ENCODE measurements at places on chromosomes 3 and 15. TPM values are rescaled to one million over a fixed set of nuclear protein-coding genes. Genes with fewer than 3 reads are reported as not detected.

Gene GABRB3
- 7.3 TPM for total RNA-seq

Gene IGF2BP2
- 19.4 TPM for total RNA-seq

Gene KLHL18
- total RNA-seq, result 7.3 TPM

Gene MYO9A
- 27.8 TPM for total RNA-seq

Gene CHRD
- total RNA-seq, result 50.4 TPM

Gene RLBP1
- total RNA-seq, result not detected

Gene ROPN1B
- total RNA-seq, result 0.52 TPM

Gene HCLS1
- total RNA-seq, result 12.2 TPM

Gene SHC4
- total RNA-seq, result not detected

Gene TRAIP
- total RNA-seq, result 3.6 TPM

Gene LDHAL6B
- total RNA-seq, result not detected

- DNase-seq, result no peak
These were observed 6.1 kb upstream of the OSTN start for GRCh38 chr3:191192941-191193340.

- DNase-seq, result no peak
These were observed 350.8 kb upstream of the C2CD4B start for GRCh38 chr15:62515696-62516395.

DNA sequence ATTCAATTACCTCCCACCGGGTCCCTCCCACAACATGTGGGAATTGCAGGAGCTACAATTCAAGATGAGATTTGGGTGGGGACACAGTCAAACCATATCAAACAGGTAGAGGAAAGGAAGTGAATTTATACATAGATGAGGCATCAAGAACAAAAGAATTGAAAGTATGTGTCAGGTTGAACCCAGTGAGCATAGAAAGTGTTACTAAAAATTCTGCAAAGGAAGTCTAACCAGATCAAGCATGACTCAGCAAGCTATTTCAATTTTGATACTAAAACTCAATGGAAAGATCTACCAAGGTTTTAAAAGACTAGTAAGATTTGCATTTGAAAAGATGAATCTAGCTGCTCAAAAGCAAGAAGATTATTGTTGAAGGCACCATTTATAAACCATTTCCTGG, 323.0 kb downstream of the ROBO2 start:
- DNase-seq, result no peak

- no peak for DNase-seq
These were observed 38.6 kb upstream of the FSTL1 start for GRCh38 chr3:120489421-120489820.

DNA sequence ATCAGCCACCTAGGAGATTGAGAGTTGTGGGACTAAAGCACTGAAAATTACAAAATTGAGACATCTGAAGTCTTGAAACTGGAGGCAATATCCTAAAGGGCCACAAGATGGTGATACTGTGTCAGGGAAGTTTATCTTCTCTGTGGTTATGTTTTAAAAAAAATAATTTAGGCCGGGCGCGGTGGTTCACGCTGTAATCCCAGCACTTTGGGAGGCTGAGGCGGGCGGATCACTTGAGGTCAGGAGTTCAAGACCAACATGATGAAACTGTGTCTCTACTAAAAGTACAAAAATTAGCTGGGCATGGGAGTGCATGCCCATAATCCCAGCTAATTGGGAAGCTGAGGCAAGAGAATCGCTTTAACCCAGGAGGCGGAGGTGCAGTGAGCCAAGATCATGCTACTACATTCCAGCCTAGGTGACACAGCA, 17.9 kb upstream of the NIT2 start:
- DNase-seq, result peak; percentile 53

GRCh38 chr3:122908251-122908650, 113.4 kb downstream of the SLC49A4 start:
- DNase-seq, result no peak

DNA sequence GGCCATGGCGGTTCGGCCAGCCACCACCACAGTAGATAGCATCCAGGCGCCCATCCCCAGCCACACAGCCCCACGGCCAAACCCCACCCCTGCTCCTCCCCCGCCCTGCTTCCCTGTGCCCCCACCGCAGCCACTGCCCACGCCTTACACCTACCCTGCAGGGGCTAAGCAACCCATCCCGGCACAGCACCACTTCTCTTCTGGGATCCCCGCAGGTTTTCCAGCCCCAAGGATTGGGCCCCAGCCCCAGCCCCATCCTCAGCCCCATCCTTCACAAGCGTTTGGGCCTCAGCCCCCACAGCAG, 29.5 kb downstream of the PTPN23 start:
- no peak for DNase-seq

DNA sequence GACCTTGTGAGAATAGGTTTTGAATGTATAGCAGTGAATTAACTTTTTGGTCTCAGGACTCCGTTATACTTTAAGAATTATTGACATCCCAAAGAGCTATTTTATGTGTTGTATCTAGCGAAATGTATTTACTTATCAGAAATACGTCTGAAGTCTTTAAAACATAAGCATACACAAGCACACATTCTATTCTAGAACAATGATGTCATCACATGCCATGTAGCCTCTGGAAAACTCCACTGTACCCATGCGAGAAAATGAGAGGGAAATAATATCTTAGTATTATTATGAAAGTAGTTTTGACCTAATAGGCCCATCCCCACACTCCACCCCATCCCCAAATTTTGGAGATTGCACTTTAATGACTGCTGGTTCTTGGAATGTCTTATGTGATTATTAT, 1.5 kb downstream of the POLR2M start:
- DNase-seq, result no peak

DNA sequence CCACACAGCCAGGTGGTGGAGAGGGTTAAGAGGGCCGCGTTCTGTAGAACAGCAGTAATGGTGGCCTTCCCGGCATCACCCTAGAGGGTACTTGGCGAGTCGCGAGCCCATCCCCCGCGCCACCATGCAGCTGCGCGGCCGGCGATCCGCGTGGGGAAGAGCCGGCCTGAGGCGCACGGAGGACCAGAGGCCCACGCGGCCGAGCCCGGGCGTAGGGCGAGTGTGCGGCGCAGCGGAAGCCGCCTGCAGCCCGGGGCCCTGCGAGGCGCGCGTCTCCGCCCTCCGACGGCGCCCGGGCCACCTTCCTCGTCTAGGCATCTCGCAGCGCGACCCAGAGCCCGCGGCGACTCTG, 423 bp downstream of the TKT start:
- peak; percentile 48 for DNase-seq

GRCh38 chr3:22798461-22798860, 404.7 kb upstream of the UBE2E2 start:
- DNase-seq, result no peak

DNA sequence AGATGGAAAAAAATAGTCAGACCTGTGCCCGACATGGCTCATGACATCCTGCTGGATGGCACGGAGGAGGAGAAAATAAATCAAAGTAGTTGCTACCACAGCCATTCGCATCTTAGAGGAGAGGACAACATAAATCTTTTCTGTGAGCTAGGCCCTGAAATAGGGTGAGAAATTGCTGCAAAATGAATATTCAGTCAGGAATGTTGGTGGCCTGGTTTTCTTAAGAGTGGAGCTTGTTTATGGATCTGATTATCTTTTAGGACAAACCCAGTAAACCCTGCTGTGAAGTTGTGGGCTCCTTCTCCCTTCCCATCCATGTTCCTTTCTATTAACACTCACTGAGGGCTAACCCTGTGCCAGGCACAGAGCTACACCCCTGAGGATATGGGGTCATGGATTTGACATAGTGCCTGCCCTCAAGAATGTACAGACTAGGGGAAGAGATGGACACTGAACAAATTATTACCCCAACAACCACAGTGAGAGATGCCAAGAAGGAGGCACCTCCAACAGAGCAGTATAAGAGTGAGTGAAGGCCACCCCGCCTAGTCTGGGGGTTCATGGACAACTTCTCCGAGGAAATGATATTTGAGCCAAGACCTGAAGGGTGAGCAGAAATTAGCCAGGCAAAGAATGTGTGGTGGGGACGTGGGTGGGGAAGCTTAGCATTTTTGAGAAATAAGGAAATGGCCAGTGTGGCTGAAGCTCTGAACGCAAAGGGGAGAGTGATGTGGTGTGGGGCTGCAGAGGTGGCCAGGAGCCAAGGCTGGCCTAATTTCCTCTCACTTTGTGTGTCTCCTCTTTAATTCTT, 68.9 kb upstream of the ARL8B start:
- no peak for DNase-seq

GRCh38 chr3:38129058-38129457, 7.9 kb downstream of the ACAA1 start:
- peak; percentile 11 for DNase-seq

DNA sequence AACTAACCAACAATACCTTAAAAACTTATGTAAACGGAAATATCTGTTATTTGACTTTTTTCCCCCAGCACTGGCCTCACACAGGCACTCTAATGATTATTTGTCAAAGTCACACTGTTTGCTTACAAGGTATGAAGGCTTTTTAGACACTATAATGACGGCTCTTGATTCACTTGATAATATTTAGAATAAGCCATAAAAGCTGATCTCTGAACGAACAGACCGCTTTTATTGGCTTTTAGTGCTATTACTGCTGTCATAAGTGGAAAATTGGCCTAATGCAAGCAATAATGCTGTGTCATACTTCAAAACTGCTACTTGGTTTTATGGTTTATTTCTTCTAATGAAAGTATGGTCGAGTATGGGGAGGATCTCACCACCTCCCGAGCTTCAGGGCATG, 35.1 kb downstream of the MDFIC2 start:
- no peak for DNase-seq

- DNase-seq, result no peak
These were observed 308.4 kb downstream of the PDCD6IP start for GRCh38 chr3:34106879-34107278.

- no peak for DNase-seq
These were observed 123.2 kb downstream of the PLD1 start for GRCh38 chr3:171687064-171687463.

DNA sequence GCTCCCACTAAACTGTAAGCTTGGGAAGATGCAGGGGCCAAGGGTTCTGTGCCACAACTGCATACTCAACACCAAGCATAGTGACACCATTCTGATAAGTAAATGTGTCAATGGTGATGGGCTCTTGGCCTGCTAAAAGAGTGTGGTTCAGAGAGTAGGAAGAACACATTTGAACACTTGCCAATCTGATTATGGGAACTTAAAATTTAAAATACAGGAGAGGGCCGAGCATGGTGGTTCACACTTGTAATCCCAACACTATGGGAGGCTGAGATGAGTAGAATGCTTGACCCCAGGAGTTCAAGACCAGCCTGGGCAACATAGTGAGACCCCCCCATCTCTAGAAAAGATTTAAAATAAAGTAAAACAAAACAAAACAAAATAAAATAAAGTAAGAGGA, 34.1 kb downstream of the PTPN9 start:
- DNase-seq, result no peak

DNA sequence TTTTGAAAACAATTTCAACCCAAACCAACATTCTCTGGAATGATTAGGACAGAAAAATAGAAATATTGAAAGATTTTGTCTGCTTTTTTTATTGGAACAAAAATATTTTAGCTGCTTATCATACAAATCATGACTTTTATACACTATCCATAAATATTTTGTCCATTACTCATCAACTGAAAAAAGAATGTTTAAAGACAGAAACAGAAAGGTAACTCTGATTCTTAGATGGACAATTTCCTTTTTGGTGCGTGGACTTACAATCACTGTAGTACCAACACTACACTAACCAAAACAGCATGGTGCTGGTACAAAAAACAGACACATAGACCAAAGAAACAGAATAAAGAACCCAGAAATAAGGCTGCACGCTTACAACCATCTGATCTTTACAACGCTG, 582.8 kb upstream of the CCDC54 start:
- DNase-seq, result no peak

DNA sequence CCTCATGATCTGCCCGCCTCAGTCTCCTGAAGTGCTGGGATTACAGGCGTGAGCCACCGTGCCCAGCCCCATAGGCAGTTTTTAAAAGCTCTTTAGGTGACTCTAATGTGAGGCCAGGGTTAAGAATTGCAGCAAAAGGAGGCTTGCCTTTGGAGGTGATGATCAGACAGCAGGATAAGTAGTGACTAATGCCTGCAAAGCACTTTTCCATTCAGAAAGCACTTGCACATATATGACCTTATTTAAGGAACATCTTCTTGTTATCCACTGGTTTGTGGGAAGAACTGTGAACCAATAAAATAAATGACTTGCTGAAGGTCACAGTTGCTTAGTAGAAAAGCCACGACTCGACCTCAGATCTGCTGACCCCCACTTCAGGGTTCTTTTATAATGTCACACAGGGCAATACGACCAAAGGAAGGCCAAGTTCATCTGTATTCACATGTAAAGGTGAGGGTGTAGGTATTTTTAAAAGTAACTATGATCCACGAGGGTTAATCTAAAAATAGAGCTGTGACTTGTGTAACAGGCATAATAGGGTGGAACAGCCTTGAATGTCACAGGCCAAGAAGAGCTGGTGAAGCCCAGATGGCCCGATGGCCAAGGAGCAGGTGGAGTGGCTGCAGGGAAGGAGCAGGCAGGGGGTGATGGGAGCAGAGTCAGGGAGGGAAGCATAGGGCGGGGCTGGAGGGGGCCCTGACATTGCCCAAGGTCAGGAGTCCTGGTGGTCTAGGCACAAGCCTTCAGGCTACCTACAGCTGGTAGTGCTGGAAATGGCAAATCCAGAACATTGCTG, 24.4 kb downstream of the LARP6 start:
- no peak for DNase-seq

DNA sequence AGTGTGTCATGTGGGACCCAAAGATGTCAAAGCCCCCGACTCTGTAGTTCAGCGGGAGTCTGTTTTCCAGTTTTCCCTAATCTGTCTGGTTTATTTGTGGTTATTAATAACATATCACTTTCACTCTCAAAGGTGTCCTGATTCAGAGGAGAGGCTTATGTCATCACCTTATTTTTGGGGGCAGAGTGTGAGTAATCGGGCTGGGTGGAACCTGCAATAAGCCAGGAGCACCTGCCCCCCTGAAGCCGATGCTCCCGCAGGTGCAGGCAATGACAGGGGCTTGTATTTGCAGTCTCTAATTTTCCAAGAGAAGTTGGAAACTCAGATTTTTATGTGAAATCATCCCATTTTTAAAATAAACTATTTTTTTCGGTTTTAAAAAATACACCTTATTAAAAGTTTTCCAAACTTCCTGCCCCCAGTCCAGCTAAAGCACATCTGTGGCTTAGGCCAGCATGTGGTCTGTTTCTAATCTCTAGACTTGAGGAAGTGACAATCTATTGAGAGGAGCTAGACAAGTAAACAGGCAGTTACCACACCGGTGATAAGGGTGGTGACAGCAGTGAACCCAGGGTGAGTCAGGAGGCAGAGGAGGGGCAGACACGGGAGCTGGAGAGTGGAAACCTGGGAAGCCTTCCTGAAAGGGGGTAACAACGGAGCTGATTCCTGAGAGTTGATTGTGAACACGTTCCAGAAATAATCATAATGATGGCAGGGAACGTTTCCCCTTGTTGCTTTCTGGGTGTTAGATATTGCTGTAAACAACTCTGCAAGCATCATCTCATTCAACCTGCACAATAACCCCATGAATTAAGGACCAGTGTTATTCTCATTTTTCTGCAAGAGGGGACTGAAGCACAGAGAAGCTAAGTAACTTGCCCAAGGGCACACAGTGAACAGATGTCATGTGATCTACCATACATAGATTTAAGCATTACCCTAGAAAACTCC, 37.2 kb downstream of the BHLHE40 start:
- peak; percentile 76 for DNase-seq

All from body of pancreas (tissue), 4 donors.